Stimulated activated naive CD8-positive, alpha-beta T cell treated with anti-CD3 and anti-CD28 coated beads, Interleukin-15, Interleukin-2, amounts not matched to agents 100 U/mL and 50 U/mL, for 24 hours (primary cell): ENCODE measurements at places on chromosomes 4 and X.

DNA sequence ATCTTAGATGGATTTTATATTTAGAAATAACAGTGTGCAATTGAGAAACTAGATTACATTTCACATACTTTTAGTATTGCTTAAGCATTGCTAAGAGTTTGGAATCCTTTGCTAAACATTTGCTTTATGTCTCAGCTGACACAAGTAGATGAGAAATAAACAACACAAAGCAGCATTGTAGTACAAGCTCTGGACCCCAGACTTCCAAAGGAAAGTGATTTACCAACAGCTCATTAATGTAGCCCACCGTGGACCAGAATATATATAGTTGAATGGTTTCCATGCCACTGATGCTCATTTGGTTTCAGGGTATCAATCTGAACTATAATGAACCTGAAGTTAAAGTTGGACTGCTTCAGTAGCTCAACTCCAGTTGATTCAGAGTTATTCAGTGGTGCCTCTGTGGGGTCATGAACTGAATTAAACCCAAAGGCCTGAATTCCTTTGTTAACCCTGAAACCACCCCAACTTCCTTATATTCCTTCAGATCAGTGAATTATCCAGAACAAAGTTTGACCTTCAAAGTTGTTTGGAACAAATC is 132.1 kb upstream of the NEIL3 start:
- no peak for DNase-seq

GRCh38 chr4:89511776-89512175 is 204.2 kb upstream of the GPRIN3 start:
- DNase-seq: no peak

GRCh38 chr4:24560868-24561368 is 23.4 kb downstream of the DHX15 start:
- DNase-seq: no peak

- DNase-seq: no peak
These were observed 5.6 kb upstream of the CLDN24 start for GRCh38 chr4:183327827-183328226.

DNA sequence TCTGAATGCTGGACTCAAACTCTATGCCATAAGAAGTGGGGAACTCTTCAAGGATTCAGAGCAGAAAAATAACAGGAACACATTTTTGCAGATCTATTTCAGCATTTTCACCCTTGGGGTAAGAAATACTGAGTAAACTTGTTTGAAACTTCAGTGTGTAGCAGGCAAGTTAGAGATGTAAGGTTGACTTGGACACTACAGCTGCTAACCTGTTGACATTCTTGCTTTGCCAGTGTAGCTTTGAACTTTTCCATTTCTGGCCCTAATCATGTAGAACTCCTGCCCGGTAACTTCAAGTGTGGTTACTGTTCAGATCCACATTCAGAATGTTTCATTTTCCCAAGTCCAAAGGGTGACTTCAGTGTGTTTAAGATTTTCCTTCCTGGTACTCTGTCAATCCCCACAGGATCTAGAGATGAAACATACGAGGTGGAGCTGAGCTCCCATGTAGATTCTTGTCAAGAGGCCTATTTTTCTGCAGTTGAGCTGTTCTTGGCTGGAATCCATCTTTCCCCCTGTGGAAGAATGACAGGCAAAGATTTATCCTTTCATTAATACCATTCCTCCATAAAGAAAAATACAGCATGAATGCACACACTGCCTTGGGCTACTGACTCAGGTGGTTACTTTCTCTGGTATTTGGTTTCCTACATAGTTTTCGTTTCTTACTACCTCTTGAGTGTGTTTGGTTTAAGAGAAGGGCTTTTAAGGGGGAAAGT is 34.1 kb downstream of the FHDC1 start:
- no peak for DNase-seq

DNA sequence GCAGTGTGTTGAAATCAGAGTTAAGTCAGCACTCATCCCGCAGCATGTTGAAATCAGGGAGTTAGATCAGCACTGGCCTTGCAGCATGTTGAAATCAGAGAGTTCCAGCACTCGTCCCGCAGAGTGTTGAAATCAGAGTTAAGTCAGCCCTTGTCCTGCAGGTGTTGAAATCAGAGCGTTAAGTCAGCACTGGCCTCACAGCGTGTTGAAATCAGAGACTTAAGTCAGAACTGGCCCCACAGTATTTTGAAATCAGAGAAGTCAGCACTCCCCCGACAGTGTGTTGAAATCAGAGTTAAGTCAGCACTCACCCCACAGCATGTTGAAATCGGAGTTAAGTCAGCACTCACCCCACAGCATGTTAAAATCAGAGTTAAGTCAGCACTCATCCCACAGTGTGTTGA is 10.9 kb upstream of the UVSSA start:
- no peak for DNase-seq

DNA sequence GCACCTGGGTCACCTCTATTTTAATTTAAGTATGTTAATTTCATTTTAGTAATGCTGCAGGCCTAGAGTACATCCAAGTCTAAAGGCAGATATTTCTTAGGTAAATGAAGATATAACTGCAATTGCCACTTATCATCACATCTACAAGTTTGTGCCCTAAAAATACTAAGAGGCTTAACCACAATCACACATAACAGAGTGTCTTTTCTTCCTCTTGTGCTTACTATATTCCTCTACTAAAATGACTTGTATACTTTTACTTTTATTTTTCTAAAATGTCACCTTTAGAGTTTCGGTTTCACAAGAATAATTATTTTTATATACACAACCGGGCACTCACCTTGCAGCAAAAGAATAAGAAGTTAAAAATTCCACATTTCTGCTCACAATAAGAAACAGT is 77.9 kb downstream of the EFHC2 start:
- DNase-seq: no peak

DNA sequence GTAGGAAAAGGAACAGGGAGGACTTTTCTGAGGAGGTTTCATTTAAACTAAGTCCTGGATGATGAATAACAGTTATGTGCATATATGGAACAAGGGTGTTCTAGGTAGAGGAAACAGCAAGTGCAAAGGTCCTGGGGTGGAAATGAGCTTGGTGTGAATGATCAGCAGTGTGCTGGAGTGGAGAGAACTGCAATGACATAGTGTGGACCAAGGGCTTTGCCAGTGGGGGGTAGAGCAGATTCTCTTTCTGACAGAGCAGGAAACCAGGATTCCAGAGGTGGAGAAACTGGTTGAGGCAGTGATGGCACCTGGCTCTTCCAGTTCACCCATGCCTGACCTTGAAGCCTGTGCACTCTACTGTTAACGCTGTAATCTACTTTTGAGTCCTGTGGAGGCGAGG is 1.7 kb downstream of the PPP1R3F start:
- no peak for DNase-seq

DNA sequence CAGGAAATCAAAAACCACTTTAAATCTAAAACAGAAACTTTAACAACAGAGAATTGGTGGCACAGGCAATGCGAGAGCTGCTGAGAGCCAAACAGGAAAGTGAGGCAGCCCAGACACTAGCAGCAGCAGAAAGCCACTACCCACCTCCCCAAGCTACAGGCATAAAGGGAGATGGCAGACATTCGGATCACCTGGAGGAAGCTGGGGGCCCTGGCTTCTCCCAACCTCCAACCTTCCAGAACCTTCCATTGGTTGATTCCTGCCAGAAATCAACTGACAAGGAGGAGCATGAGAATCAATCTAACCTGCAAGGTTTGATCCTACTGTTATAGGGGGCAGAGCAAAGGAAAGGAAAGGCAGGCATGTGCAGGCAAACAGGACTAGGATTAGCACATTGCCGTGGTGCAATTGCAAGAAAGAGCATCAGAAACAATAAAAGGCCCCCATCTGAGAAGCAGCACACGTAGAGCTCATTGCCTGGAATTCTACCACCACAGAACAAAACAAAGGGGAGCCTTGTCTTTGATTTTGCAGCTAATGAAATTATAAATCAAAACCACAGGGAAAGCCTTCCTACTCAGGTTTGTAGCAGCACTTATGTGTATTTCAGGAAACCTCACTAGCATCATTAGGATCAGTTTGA is 427.3 kb upstream of the RASGEF1B start:
- DNase-seq: no peak

GRCh38 chrX:102129473-102129872 is 4.0 kb downstream of the TCEAL2 start:
- no peak for DNase-seq
